ENCODE measurements at places on chromosomes 3 and 15.

DNA sequence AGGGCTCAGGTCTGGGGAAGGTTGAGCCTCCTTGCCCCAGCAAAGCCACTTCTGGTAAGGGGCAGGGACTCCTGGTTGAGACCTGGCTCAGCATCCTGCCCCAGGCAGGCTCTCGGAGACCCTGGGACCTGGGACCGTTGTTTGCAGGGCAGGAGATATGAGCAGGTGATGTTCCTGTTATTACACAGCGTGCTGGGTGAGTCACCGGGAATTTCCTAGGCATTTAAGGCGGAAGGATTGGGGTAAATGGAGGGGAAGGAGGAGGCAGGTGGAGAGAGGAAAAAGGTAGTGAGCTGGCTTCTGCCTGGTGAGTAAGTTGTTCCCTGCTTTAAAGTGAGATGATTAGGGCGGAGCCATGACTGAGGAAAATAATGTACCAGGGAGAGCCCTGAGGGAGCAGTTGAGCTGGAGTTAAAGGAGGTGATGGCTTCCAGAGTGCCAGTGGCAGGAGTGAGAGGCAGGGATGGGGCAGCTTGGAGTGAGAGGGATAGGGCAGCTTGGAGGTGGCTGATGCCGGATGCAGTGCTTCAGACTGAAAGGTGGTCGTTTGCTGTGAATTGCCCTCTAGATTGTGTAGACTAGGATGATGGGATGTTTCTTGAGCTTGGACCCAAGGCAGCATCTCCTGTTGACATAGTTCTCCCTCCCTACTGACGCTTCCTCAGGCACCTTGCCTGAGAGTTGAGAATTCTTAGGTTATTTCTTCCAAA lies 79.4 kb downstream of the AAGAB start:
- no peak for DNase-seq

- DNase-seq: no peak
Observed at GRCh38 chr3:86563400-86563970, 427.5 kb downstream of the VGLL3 start.

GRCh38 chr3:10219737-10220136 lies 28.5 kb upstream of the TATDN2 start:
- no peak for DNase-seq

- no peak for DNase-seq
Observed at GRCh38 chr15:101243420-101243819, 8.4 kb downstream of the CHSY1 start.

DNA sequence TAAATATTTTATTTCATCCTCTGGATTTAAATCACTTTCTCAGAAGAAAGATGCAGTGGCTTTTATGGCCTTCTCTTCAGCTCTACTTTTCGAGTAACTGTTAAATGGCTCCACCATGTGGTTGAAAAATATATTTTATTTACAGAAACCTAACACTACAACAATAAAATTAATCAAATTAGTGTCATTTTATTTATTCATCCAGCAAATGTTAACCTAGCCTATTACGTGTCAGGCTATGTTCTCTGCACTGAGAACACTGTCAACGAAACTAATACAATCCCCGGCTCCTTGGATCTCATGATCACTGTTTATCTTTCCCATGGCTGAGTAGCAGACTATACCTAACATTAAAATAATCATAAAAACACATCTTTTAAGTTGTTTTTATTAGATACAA lies 148.0 kb upstream of the OSTN start:
- no peak for DNase-seq

- no peak for DNase-seq
Observed at GRCh38 chr3:14925729-14926591, 21.4 kb upstream of the NR2C2 start.

- DNase-seq: no peak
Observed at GRCh38 chr3:150803440-150803985, 40.5 kb upstream of the SIAH2 start.

GRCh38 chr3:117563063-117563462 lies 853.5 kb downstream of the TUSC7 start:
- DNase-seq: no peak

GRCh38 chr15:57752436-57752835 lies 45.9 kb downstream of the POLR2M start:
- DNase-seq: no peak

DNA sequence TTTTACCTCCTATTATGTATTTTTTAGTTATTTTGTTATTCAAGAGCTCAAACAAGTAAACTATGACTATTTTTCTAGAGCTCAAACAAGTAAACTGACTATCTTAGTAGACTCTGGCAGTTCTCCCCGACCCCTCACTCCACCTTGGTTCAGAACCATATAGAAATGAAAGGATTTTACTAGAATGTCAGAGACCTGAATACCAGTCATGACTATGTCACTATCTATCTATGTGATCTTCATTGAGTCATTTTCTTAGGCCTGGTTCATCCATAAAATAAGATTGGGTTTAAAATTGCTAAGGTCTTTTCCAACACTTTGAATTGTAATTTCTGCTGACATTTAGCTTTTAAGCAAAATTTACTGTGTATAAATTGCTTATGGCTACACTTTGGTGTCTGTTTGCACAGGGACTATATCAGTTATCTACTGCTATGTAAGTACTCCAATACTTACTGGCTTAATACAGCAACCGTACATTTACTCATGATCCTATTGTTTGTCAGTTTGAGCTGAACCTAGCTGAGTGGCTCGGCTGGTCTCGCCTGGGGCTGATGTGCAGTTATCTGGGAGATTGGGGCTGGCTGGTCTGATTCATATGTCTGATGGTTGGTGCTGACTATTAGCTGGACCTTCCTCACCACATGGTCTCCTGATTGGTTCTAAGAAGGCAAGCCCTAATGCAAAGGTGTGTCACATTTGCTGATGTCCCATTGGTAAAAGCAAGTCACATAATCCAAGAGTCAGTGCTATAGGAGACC lies 37.0 kb downstream of the RASA2 start:
- DNase-seq: no peak

DNA sequence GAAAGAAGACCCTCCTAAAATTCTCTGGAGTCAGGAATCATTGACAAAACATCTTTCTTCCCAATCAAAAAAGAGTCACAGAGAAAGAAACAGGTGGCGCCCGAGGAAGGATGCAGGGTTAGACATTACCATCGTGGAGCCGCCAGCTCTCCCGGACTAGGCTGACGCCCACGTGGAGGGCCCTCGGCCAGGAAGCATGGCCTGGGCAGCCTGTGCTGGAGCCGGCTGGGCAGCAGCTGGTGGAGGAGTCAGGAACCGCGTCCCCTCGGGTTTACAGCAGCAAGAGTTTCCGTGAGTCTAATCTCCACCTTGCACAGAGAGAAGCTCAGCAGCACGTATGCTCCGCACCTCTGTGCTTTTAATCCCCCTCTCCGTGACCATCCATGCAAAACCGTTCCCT lies 533.7 kb upstream of the ATP11B start:
- no peak for DNase-seq

DNA sequence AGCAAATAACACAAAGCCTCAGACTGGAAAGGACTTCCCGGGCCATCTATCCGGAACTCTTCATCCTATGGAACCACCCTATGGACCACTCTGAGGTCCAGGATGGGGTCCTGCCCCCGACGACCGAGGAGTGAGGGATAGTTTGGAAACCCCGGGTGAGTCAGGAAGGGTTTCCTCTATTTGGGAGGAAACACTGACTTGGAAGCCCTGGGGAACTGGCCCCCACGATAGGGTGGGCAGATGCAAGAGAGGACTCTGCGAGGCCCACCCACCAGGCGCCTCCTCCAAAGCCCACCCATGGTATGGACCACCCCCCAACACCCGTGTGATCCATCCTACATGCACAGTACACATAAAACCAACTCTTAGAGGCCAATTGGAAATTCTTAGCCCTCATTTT lies 69.4 kb downstream of the CPN2 start:
- no peak for DNase-seq

GRCh38 chr3:13316603-13317002 lies 103.5 kb downstream of the NUP210 start:
- DNase-seq: no peak

- no peak for DNase-seq
Observed at GRCh38 chr3:27633224-27633545, 88.9 kb downstream of the EOMES start.

GRCh38 chr15:90184119-90184785 lies 16.9 kb upstream of the SEMA4B start:
- no peak for DNase-seq

GRCh38 chr15:70297465-70298058 lies 199.8 kb upstream of the TLE3 start:
- no peak for DNase-seq

- DNase-seq: no peak
Observed at GRCh38 chr3:129633751-129634481, 27.4 kb upstream of the PLXND1 start.

DNA sequence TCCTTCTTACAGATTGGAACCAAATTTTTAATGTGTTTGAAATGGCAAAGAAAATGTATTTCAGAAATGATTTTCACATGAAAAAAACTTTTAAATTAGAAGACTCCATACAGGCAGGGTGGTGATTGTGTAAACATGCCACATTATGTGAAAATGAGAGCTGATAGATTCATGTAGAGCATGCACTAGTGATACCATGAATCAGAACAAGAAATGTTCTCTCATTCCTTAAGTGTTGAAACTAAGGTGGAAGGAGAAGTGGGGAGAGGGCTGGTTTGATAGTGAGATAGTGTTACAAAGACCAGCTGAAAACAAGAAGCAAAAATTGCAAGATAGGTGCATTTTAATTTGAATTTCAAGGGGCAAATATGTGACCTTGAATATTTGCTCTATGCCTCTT lies 100.3 kb downstream of the CCNL1 start:
- no peak for DNase-seq

DNA sequence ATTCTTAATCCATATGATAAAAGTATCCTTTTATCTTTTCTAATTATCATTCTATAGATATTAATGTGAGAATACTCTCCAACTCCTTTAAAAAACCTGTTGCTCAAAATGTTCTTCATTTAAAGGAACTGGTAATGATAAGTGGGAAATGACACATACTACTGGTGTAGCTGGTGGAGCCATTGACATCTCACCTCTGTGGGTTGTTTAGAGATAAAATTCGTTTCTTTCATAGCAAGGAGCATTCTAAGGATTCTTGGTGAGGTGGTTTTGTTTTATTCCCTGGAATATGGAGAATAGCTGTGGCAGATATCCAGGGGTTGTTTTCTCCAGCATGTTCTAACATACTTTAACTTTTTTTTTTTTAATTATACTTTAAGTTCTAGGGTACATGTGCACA lies 299.8 kb upstream of the THBS1 start:
- no peak for DNase-seq

- DNase-seq: no peak
Observed at GRCh38 chr15:90553248-90553745, 23.6 kb downstream of the CRTC3 start.

DNA sequence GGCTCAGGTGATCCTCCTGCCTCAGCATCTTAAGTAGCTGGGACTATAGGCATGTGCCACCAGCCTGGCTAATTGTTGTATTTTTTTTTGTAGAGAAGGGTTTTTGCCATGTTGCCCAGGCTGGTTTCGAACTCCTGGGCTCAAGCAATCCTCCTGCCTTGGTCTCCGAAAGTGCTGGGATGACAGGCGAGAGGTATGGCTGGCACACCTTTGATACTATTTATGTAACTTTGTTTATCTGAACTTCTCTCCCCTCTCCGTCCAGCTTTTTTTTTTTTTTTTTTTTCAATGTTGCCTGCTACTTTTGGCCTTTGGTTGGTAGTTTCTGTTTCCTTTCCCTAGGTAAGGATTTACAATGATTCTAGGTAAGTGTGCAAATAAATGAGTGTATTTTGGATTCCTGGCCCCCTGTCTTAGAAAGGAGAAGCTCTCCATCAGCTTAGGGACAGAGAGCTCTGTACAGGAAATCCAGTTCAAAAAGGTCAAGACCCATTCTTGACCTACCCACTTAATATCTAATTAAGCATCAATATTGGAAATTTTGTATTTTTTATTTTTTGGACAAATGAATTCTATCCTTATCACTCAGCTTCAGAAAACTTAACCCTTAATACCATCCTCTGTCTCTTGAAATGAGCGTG lies 6.8 kb downstream of the ARL6IP5 start:
- DNase-seq: no peak

- DNase-seq: no peak
Observed at GRCh38 chr15:30921106-30921505, 17.4 kb downstream of the FAN1 start.

DNA sequence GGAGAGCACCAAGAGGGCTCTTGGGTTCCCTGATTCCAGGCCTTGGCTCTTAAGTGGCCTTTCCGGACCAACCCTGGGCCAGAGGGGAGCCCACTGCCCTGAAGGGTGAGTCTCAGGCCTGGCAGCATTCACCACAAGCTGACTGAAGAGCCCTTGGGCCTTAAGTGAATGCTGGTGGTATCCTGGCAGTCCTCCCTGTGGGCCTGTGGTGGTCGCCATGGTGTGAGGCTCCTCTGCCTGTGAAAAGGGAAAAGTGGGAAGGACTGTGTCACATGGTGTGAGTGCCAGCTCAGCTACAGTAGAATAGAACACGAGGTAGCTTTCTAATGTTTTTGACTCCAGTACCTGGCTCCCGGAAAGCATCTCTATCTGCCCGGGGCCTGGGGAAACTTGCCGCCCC lies 15.3 kb downstream of the CHDH start:
- DNase-seq: no peak

DNA sequence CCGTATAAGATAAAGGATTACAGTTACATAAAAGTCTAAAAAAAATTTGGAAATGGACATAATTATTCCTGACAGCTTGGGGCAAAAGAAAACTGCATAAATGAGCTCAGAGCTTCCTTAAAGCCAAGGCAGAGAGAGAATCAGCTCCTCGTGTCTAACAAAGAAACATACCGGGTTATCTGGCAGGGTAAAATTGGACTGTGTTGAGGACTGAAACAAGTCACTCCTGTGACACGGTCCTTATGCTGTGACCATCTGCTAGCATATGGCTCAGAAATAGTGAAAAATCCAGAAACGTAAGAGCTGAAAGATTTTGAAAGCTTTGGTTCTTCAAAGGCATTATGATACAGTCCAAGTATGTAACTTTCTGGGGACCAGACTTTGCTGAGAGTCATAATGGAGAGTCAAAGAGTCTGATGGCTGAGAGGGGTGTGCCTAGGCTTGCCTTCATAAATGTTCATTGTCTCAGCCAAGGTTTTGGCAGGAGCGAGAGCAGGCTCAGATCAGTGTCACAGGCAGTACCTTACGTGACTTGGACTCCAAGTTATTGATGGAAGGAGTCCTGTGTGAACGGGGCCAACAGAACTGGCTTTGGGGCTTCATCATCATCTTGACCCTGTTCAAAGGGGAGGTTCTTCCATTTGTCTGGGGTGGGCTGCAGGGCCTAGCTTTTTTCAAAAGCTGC lies 12.5 kb downstream of the MAP6D1 start:
- no peak for DNase-seq

- no peak for DNase-seq
Observed at GRCh38 chr15:31032961-31033371, 41.5 kb upstream of the MTMR10 start.

Data from cortex of kidney (tissue), 1 donor.